Mesothelial cell of epicardium (in vitro differentiated cells): ENCODE measurements at places on chromosomes 3 and 15.

GRCh38 chr15:101089579-101090427 lies 162.0 kb downstream of the CHSY1 start:
- DNase-seq, result no peak

DNA sequence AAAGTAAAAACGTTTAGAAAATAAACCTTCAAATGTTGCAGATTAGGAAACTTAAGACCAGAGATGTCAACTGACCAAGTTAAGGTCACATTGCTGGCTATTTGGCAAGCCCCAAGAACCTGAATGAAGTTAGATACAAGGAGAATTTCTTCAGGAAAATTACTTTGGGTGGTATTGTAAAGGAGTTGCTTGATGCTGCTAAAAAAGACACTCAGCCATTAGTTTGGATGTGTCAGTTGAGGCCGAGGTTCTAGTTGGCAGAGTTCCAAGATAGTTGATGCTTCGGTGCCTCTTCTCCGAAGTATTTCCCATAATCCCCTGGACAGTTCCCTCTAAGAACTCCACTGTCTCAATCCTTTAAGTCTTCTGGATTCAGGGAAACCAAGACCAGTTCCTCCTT lies 24.3 kb downstream of the SIAH2 start:
- DNase-seq, result no peak

DNA sequence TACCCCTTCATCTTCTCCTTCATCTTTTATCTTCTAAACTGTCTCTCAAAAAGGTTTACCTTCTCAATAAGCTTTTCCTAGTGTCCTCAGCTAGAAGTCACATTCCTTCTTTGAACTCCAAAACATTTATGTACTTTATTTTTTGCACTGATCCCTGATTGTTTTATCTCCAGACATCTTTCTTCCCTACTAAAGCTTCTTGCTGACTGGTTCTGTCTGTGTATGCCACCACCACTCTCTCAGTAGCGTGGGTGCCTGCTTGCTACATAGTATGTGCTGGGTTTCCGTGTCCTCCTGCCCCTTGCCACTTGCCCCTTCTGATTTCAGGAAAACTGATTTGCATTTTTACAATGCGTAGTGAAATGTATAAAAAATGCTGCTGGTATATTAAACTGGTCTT lies 24.0 kb downstream of the GTF2E1 start:
- no peak for DNase-seq

DNA sequence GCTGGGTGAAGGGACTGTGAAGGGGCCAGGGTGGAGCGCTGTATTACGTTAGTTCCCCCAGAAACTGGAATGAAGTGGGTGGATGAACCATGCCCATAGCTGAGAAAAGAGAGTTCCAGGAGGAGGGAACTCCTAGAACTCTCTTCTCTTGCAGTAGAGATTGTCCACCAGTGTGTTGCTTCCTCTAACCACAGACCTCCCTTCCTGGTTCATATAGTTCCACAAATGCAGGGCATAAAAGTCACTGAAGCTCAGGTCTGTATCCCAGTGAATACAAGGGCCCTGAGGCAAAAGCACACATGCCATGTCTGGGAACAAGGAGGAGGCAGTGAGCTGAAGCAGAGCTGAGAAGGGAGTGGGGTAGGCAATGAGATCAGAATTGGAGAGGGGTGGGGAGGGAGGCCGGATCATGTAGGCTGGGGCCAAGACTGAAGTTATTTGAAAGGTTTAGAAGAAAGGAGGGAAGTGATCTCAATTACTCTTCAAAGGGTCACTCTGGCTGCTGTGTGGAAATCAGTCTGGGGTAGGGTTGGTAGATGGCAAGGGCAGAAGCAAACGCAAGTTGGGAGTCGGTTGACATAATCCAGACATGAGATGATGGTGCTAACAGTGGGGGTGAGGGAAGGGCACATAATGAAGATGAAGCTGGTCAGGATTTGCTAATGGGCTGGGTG lies 6.5 kb downstream of the A4GNT start:
- no peak for DNase-seq

DNA sequence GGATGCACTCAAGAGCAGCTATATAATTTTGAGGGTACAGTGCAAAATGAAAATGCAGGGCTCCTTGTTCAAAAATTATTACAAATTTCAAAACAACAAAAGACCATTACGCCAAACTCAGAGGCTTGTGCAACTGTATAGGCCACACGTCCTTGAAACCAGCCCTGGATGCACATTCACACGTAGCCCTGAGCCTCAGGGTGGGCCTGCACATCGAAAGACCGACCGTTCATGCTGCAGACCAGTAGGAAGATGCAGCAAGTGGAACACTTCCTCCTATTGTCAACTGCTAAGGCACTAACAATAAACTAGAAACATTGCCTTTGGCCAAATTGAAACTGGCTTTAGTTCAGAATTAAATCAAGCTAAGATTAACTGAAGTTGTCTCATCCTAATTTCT lies 174.7 kb downstream of the SHOX2 start:
- no peak for DNase-seq

DNA sequence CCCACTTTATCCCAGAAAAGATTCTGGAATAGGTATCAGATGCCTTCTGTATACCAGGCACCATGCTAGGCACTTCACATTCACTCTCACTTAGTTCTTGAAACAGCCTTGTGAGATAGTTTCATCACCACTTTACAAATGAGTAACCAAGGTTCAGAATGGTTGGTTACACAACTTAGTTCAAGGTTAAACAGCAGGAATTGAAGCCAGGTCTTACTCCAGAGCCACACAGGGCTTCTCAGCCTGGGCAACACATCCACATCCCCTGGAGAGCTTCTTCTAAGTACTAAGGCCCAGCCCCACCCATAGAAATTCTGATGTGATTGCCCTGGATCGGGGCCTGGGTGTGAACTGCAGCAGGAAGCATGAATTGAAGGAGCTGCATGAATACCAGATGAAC lies 18.6 kb downstream of the WHAMM start:
- DNase-seq, result no peak
